ENCODE measurements at places on chromosomes 6 and 20.

DNA sequence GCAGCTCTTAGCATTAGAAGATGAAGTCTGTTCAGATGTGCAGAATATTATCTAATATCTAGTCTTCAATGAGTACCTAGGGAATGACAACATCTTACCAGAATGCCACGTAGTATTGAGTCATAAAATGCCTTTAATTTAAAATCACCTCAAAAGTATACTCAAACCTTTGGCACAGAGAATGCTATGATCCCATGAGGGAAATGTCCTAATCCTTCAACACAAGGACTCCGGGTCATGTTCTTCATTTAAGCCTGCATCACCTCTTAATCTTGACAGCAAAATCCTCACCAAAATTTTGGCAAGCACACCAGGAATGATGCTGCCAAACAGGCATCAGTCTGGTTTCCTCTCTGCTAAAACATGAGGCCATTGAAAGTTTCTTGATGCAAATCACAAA, 23.6 kb upstream of the MARCKS start:
- DNase-seq: no peak

GRCh38 chr20:45337367-45338120, 10.7 kb downstream of the SDC4 start:
- no peak for DNase-seq

- DNase-seq: no peak
These were observed 37.0 kb upstream of the PKHD1 start for GRCh38 chr6:52124126-52125121.

DNA sequence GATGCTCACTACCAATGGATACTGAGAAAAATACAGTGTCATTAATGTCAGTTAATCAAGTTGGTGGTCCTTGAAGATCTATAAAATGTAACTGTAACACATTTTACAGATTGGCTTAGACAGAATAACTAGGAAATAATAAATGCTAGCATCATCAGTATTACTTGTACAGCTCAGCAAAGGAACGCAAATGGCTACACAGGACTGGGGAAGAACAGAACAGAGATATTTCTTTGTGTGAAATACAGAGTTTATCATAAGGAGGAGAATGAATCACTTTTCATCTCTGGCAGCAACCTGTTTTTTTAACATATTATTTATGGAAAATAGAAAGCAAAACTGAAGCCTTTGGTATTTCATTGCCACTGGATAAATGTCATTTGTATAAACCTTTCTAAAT, 8.2 kb upstream of the QKI start:
- no peak for DNase-seq

DNA sequence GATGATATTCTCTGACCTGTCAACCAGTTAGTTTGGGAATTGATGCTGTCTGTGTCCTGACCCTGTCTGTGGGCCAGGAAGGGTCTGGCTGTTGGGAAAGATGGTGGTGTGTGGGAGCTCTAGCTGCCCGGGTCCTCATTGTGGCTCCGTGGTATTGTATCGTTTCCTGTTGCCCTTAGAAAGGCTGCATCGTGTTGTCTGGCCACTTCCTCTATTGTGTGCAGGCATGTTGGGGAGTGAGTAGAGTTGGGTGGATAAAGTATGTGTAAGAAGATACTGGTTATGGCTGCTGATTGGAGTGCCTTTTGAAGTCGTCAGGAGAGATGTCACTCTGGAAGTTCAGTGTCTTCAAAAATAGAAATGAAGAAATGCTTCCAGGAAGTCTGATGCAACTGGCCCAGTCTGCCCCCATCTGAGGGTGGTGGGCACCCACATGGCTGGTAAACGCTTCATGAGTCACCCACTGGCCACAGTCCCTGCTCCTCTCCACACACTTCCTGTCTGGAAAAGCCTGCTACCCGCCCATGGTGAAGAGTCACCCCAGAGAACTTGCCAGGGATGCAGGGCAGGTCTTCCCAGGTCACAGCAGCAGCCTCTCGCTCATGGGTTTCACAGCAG, 27.9 kb downstream of the PPARD start:
- DNase-seq: no peak

DNA sequence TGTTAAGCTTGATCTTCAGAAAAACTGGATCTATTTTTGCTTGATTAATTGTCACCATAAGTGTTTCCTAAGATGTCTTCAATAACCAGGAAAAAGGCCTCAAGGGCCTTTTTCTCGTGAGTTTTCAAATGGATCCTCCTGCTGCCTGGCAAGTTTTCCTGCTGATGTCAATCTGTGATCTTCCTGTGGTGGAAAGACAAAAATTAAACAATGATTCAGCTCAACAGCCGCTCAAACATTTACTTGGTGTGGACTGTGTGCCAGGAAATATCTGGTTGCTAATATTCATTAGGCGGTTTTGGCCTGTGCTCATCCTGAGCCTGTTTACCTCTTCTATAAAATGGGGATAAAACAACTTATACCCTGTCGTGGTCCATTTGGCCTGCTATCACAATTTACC, 35.4 kb upstream of the SSTR4 start:
- no peak for DNase-seq

GRCh38 chr6:119285908-119286625, 63.5 kb downstream of the MAN1A1 start:
- no peak for DNase-seq

DNA sequence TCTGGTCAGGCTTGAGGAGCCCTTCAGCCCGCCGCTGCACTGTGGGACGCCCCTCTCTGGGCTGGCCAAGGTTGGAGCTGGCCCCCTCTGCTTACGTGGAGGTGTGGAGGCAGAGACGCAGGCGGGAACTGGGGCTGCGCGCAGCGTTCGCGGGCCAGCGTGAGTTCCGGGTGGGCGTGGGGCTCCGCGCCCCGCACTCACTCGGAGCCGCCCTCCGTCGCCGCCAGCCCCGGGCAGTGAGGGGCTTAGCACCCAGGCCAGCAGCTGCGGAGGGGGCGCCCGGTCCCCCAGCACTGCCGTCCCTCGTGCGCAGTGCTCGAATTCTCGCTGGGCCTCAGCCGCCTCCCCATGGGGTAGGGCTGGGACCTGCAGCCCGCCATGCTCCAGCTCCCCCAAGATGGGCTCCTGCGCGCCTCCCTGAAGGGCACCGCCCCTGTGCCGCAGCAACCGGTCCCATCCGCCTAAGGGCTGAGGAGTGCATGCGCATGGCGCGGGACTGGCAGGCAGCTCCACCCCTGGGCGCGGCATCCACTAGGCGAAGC, 695.9 kb downstream of the EPHA7 start:
- DNase-seq: no peak

DNA sequence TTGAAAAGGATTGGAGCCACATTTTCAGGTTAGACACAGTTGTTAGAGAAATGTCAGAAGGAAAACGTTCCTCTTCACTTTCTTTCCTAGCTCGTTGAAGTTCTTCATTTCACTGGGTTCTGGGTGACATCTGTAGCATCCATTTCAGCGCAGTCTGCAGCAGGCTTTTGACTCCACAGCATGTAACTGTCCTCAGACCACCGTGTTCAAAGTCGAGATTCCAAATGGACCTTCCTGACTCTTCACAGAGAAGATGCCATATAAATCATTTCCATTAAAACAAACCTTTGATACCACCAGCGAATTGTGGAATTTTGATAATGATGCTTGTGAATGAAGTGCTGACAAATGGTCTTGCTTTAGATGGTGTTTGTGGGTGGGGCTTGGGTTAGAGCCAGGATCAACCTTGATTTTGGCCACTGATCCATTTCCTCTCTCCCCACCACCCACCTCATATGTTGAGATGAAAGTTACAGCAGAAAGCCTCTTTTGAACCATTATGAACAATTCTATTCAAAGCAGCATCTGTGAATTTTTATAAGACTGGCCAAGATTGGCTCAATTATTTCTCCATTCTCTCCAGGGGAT, 185.3 kb upstream of the PREP start:
- DNase-seq: no peak

- DNase-seq: no peak
These were observed 12.8 kb downstream of the SUN5 start for GRCh38 chr20:32991383-32991782.

DNA sequence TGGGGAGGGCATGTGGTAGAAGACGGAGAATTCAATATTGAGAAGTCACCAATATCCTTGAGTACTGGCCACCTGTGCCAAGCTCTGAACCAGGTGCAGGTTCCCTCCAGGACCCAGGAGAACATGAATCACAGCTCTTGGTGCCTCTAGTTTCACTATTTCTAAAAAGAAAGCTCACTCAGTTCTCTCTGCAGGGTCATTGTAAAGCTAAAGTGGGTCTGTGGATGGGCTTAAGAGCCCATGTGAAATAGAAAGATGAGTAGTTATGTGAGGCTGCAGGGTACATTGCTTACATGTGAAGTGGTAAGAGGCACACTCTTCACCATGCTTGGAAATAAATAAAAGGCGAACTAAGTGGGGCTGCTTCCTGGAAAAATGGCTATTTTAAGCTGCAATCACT, 43.6 kb downstream of the ZNF831 start:
- DNase-seq: no peak

DNA sequence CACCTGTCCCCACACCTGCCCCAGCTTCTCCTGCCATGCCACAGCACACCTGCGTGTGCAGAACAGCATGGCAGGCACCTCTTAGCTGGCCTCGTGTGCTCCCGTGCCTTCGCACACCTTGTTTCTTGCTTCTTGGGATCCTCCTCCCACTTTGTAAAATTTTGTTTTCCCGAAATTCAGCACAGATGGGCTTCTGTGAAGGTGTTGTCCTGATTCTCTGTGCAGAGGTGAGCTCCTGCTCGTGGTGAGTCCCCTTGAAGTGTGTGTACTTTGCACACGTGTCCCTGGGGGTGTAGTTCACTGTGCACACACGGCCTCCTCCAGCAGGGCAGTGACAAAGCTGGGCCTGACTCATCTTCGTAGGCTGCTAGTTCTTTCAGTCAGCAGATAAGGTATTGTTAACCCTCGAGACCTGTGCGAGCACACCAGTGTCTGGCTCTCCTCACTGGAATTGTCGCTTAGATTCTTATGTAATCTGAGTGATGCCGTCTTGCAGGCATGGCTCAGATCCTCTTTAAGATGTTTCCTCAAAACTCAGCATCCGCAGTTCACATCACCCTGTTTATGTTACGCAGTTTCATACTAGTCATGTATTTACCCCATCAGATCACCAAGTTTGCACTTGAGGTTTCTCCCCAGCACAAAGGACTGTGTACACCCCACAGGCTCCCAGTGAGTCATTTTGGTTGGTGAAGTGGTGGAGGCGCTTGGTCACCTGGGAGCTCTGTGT, 77.7 kb downstream of the CDYL start:
- no peak for DNase-seq

DNA sequence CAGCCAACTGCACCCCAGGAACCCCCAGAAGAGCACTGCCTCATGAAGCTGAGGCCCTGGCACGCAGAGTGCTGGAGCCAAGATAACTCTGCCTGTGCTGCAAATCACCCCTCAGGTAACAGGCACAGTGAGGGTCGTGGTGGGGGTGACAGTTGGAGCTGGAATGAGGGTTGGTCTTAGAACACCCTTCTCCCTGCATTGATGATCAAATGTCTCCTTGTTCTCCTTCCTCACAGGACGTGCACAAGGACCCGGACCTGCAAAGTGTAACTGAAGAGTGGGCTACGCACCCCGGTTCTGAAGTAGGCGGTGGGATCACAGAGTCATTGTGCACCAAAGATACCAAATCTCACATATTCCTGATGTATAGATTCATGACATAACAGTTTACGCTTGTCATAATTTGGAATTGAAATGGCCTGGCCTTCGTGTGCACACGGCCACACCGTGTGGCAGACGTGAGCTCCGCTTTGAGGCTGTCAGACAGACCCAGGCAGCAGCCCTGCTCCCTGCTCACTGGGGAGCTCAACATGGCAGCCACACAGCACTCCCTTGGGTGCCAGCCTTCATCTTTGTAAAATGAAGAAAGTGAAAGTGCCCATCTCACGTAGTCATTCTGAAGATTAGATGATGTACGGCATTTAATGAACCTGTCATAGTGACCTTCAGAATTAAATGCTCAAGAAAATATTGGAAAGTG, 8.8 kb downstream of the THBS2 start:
- DNase-seq: no peak

DNA sequence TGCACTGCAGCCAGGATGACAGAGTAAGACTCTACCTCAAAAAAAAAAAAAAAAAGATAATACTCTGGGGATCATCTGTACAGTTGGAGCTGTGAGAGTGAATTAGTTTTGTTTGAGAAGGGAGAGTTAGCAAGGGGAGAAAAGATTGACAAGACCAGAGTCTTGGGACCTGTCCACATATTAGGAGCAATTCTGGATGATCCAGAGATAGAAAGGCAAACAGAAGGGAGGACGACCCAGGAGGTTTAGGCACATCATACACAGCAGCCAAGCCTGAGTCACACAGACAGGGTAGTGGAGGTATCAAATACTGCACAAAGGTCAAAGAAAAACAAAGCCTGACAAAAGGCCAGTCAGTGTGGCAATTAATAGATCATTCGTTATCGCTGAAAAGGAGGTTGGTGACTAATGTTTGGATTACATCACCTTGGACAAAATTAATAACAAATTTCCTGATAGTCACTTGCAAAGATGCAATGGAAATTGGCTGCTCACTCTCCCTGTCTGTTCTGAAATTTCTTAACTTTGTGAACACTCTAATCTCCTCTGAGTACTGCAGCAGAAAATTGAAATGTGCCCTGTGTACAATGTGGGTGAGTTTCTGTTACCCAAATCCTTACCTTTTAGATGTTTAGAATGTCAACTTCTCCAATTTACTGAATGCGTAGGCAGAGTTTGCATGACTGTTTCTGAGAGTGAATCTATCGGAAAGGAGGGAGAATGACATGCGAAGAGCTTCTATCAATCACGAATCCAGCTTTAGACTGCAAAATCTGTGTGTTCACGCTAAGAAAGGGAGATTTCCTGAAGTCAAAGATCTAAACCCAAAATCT, 105.4 kb downstream of the TSHZ2 start:
- no peak for DNase-seq

DNA sequence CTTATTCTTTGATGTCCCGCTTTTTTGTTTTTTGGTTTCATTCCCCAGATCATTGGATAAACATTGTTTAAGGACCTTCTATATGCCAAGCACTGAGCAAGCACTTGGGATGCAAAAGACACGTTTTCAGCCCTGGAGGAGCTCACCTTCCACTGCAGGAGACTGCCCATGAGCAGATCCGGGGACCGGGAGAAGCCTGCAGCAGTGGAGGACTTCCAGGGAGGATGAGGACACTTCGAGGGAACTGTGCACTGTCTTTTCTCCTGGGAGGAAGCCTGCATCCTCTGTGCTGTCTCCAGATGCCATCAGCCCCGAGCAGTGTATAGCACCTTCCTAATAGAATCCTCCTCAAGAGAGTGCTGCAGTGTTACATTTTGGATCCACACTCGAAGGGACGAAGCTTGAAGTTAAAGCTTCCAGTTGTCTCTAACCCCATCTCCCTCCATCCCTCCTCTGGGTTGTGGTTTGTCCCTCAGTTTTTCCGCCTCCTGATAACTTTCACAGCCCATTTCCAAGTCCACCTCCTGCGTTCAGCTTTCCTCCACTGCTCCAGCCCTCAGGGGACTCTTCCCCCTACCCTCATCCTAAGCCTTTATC, 5.8 kb upstream of the KCNG1 start:
- no peak for DNase-seq
